ENCODE measurements at places on chromosomes 13 and 19. TPM values are rescaled to one million over a fixed set of nuclear protein-coding genes. Genes with fewer than 3 reads are reported as not detected.

The CPB2 gene
- not detected for total RNA-seq

The PLPPR3 gene
- not detected for total RNA-seq

The SLC1A6 gene
- total RNA-seq: not detected

The MAU2 gene
- total RNA-seq: 32.8 TPM

The KLK3 gene
- total RNA-seq: not detected

The FLT3LG gene
- 3.6 TPM for total RNA-seq

The ZNF540 gene
- 7.9 TPM for total RNA-seq

The ZNF530 gene
- total RNA-seq: 3.7 TPM

The FGF9 gene
- 9.5 TPM for total RNA-seq

The TEX26 gene
- not detected for total RNA-seq

GRCh38 chr13:61774903-61775302 lies 359.3 kb upstream of the PCDH20 start:
- no peak for DNase-seq

- DNase-seq: peak; percentile 90
These were observed 27.8 kb downstream of the NFIX start for GRCh38 chr19:13022859-13023636.

DNA sequence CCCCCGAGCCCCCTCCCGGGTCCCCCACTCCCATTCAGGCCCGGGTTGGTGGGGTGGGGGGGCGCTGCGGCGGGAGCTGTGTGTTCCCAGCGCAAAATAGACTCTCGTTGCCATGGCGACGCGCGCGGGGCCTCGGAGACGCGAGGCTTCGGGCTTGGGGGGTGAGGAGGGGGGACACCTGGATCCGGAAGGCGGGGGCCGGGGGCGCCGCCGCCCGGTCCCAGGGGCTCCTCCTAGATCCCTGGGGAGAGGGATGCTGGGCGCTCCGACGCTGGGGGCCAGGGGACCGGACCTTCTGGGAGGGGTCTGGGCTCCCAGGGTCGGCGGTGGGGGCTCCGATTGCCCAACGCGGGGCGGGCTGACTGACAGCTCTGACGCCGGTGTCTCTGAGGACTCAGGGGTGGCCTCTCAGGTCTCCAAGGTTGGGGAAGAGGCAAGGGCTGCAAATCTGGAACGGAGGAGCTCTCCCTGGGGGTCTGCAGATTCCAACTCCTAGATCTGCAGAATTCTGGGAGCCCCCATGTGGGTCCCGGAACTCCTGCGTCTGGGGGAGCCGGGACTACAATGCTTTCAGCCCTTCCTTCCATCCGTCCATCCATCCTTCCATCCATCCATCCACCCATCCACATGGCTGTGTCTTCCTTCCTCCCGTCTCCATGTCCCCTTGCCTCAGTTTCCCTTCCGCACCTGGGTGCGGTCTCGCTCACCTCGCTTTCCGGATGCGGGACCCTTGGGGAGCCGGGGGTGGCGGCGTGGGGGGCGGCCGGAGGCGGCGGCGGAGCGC lies 9.1 kb upstream of the SHISA7 start:
- DNase-seq: no peak

- no peak for DNase-seq
These were observed 9.6 kb upstream of the TIMM44 start for GRCh38 chr19:7953060-7953459.

GRCh38 chr19:48556163-48556562 lies 4.2 kb downstream of the SULT2B1 start:
- DNase-seq: no peak

DNA sequence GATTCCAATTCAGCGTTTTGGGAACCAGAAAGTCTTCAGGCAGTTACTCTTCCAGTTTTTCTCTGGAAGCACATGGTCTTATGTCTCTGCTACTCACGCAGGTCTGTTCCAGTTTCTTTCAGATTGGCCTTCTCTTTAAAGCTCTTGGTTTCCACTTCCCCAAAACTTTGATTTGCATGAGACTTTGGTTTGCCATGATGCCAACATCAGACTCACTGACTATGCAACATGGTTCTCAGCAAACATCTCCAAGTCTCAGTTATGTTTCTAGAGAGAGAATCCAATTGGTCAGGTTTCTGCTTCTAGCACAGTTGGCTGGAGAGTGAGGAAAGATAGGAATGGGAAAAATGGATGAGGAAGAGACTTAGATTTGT lies 3.1 kb downstream of the AKAP11 start:
- no peak for DNase-seq

- no peak for DNase-seq
These were observed 2.2 kb downstream of the UPF3A start for GRCh38 chr13:114283576-114283975.

- peak; percentile 83 for DNase-seq
These were observed 30.4 kb upstream of the TIMM44 start for GRCh38 chr19:7973883-7974282.

DNA sequence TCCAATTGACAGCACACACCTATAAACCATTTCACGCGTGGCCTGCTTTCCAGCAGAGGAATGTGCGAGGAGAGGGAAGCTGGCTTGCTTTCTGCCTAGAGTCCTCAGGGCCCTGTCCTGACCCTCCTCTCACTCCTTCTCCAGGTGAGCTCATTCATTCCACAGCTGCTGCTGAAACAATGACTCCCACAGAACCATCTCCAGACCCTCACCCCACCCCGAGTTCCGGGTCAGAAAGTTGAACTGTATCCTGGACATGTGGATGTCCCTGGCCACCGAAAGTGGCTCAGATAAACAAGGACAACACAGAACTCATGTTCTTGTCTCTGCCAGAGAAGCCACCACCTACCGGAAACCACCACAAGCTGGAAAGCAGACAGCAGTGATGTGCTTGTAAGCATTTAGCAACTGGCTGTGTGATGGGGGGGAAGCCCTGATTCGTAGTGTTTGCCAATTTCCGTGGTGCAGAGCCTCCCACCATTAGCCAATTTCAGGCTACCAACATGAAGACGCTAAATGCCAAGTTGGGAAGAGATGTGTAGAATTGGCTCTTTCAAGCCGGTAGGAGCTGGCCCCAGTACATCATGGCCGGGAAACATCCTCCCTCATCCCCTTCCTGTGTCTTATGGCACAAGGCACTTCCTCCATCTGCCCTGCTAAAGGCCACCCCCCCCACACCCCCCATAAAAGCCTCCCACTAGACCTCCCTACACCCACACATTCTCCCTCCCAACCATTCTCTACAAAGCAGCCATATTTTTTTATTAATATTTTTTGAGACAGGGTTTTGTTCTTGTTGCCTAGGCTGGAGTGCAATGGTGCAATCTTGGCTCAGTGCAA lies 5.0 kb downstream of the SYCE2 start:
- no peak for DNase-seq

DNA sequence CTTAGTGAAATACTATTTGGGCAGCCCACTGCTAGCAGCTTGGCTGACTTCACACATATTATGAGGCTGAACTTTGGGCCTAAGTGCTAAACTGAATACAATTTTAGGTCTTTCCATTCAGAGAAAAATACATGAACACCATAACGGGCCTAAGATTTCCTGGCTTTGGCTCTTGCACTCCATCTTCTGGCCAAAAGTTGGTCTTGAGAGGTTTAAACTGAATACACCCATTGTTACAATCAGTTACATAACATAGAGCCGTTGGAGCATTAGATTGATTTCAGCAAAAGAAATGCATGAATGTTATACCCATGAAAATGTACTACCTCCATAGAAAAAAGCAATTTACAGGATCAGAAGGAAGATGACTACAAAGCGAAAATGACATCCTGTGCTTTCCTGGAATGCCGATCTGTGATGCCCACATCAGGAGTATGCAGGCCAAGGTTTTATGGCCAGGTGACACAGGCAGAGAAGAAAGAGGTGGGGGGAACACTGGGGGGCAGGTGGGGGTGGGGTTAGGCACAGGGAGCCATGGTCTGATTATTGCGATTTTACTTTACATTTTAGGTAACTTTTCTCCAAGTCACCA lies 11.1 kb upstream of the SHISA2 start:
- DNase-seq: no peak

- peak; percentile 50 for DNase-seq
These were observed 15.3 kb downstream of the ZNF536 start for GRCh38 chr19:30387311-30388115.

GRCh38 chr13:77298426-77298825 lies 28.5 kb downstream of the MYCBP2 start:
- no peak for DNase-seq

DNA sequence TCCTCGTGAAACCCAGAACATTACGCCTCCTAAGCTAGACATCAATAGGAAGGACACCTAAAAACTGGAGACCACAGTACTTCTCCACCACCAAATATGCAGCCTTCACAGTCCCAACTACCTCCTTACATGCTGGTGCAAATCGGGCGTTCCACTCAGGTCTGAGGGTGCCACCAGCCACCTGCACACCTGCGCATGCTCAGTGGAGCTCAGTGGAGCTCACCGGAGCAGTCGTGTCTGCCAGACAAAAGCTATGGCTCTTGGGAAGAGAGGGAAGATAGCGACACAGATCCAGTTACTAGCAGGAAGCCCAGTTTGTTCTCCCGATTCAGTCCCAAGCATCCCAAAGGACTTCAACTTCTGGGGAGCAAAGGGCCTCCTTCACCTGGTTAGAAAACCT lies 237.1 kb downstream of the TSHZ3 start:
- no peak for DNase-seq

GRCh38 chr13:51818276-51818675 lies 14.3 kb upstream of the DHRS12 start:
- no peak for DNase-seq

- DNase-seq: no peak
These were observed 58.1 kb upstream of the MYCBP2 start for GRCh38 chr13:77384999-77385398.

GRCh38 chr19:54145541-54146158 lies 8.1 kb downstream of the CNOT3 start:
- DNase-seq: no peak

DNA sequence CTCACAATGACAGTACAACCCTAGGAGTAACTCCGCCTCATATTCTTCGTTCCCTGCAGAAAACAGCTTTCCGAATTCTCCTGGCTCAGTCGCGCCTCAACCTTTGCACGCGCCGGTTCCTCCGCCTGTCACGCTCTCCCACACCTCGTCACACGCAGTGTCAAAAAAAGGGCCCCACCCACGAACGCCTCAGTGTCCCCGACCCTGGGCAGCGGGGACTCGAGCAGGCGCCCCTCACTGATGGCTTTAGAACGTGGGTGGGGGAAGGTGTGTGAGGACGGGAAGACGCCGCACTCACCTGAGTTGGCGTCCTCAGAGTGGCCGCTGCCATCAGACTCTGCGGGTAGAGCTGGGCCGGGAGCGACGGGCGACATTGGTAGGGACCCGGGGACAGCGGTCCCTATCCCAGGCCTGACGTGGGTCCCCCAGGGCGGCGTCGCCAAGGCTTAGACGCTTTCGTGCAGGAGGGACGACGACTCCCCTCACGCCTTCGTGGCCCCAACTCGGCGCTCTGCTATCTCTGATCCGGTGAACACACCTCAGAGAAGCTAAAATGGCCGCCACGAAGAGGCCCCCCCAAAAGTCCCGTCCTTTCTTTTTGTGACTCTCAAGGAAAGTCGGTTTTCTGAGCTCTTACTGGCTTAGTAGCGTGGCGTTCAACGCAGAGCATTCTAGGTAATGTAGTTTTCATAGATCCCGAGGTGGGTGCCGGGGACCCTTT lies at the start of gene ZNF154:
Gene ZNF154 (minus strand): TSS at position 564 of the 721 bp plus-strand sequence. CDS start 233 bp downstream, at position 331.
- DNase-seq: peak; percentile 42

DNA sequence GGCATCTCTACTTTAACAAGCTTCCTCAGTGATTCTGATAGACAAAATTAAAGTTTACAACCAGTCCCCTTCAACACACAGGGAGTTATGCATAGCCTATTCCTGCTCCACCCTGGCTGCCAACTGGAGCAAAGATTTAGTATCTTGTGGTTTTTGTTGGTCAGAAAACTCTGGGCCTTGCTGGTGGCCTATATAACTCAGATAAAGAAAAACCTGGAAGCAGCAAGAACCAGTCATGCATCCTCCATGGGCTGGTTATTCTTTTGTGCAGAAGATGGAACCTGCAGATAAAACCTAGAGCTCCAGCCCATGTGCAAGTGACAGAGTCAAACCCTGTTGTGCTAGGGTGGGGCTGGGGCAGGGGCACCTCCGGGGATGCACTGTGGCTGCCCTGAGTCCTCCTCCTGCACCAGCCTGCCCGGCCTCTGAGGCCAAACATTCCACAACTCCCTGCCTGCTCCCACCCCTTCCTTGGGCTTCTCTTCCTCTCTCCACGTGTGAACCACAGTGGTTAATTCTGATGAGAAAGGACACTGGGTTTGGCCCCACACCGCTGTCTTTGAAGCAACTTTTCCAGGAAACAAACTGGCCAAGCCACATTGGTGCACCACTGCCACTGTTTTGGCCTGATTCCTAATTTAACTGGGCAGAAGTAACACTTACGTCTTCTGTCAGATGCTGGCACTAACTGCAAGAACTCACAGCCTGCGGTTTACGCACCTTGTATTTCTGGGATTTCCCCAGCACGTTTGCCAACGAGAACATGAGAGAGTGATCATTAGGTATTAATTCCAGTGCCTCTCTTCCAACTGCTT lies 23.3 kb upstream of the GGACT start:
- no peak for DNase-seq

DNA sequence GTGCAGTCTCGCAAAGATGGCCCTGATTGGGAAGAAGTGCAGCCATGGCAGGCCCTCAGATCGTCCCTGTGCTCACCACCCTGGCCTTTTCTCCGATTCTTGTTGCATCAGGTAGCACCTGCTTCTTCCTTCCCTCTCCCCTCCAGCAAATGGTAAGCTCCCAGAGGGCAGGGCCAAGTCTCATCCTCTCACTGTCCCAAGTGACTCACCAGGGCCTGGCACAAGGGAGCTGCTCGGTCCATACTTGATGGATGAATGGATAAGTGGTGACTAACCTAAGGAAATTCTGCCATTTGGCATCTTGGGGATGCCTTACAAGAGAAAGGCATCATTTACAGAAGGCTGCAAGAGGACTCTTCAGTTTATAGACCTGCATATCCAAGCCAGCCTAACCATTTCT lies 84.9 kb downstream of the ZIC5 start:
- DNase-seq: no peak

DNA sequence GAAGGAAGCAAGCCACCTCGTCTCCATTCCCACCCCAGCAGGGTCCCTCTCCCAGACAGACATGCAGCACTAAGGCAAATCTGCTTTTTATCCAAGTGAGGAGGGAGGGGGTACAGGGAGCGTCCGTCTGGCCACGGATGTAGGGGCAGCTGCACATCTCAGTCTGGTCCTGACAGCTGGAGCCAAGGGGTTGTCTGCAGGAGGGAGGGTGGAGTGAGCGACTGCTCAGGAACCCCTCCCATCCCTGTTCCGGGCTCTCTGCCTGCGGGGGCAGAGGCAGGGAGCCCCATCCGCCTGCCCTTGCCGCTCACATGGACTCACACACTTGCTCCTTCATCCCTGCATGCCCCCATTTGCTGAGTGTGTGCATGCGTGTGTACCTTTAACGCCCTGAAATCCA lies 2.5 kb downstream of the TMEM190 start:
- no peak for DNase-seq

DNA sequence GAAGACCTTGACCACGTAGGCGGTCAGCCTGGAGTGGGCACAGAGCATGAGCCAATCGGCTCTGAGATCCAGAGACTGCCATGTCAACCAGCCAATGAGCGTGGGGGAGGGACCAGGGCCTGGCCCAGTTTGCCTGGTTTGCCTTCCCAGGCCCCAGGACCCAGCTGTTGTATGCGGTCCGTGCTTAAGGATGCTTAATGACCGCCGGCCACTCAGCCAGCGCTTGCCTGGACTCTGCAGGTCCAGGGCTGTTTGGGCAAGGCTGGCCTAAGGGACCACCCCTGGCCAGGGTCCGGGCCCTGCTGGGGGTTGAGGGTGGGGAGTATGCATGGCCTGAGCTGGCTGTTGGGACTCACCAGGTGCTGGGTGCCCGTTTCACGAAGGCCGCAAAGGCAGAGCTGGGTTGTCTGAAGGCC lies 23.1 kb upstream of the TNFSF14 start:
- no peak for DNase-seq

- no peak for DNase-seq
These were observed 4.8 kb downstream of the TSHZ3 start for GRCh38 chr19:31344403-31344802.

GRCh38 chr13:36919171-36919832 lies 736 bp downstream of the SMAD9 start:
- DNase-seq: peak; percentile 62
